ENCODE measurements at places on chromosomes 13 and 19.

DNA sequence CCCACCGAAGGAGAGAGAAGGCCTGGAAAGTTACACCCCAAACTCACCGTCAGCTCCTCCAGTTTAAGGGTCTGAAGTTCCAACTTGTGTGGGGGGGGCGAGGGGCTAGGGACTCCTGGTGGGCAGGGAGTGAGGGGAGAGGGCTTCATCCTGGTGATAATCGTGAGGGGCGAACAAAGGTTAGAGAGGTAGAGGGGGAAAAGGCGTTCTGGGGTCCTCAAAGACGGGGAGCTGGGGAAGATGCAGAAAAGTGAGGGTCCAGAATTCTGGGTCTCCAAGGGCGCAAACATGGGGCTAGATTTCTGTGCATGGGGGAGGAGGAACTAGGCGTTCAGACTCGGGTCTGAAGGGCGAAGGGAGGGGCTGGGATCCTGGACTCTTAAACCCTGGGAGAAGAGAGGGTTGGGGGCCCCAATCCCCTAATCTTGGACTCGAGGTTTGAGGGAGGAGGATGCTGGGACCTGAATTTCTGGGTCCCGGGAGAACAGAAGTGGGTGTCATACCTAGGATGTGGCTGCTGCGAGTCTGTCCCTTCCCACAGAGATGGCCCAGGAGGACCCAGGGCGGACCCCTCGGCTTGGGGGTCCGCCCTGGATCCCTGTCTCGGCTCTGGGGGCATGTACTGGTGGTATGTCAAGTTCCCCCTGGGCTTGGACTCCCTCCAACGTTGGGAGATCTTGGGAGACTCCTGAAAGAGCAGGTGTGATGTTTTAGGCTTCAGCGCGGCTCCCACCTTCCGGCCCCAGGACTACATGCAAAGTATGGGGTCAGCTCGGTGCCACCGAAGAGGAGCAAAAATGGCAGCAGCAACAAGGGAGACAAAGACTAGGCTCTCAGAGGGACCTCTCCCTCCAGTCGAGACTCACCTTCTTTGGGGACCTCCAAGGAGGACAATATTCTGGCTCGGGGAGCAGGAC lies 4.5 kb downstream of the MAMSTR start:
- DNase-seq: no peak

DNA sequence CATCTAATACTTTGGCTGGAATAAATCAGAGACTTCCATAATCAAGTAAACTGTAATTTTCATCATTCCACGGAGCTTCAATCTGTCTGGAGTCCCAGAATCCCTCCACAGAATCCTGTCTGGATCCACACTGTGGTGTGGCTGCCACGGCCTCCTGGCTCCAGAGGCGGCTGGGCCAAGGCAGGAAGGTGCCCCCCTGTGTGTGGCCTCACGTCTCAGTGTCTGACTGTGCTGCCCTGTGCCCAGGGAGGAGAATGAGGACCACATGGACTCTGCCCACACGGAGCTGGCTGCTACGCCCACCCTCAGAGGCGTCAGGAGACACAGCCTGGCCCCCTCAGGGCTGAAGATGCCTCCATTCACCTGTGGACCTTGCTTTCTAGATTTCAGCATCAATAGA lies 12.2 kb upstream of the ZNF135 start:
- DNase-seq: no peak

DNA sequence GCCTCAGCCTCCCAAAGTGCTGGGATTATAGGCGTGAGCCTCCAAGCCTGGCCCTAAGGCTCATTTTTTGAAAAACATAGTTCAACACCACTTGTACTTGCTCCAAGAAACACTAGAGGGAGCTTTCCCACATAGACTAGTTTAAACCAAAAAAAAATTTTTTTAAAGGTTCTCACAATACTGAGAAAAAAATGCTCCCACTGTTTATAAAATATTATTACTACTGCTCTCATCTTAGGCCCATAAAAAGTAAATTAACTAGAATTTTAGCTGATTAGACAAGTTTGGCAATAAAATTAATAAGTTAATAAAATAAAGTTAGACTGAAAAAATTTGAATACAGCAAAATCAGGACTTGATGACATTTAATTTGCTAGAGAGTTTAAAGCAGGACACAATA lies 109.5 kb downstream of the TBC1D4 start:
- DNase-seq: no peak

DNA sequence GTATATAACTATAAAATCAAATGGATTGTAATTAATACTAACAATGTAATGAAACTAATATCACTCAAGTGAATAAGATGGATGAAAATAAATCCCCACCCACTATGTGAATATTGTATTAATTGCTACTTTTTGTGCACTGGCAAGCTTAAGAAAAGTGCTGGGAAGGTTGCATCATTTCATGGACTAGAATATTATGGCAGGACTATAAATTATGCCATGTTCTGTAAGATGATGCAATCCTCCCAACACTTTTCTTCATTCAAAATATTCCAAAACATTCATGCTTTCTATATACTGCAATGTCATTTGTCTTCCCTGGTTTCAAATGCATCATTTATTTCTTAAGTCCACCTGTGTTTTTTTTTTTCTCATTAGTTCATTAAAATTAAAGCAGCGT lies 457.6 kb upstream of the GPC6 start:
- no peak for DNase-seq

GRCh38 chr13:44676534-44676933 lies 100.4 kb upstream of the TSC22D1 start:
- no peak for DNase-seq

- no peak for DNase-seq
Measured at GRCh38 chr13:49782784-49783183, 9.7 kb downstream of the KPNA3 start.

DNA sequence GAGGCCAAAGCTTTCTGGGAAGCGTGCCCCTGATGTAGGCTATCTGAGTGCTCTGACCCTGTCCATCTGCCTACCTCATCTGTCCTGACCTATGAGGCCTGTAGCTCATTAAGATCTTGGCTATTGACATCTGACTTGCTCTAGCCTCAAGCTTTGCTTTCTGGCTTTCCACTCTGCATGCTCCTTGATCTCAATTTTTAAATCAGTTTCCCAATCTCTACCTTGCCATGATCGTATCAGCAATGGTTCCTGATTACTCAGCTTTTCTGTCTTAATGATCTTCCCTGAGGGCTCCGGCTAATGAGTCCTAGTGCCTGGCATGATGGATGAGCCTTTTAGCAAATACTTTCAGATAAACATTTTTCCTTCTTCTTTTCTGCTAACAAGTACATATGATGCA lies 262.0 kb downstream of the NDFIP2 start:
- DNase-seq: no peak

DNA sequence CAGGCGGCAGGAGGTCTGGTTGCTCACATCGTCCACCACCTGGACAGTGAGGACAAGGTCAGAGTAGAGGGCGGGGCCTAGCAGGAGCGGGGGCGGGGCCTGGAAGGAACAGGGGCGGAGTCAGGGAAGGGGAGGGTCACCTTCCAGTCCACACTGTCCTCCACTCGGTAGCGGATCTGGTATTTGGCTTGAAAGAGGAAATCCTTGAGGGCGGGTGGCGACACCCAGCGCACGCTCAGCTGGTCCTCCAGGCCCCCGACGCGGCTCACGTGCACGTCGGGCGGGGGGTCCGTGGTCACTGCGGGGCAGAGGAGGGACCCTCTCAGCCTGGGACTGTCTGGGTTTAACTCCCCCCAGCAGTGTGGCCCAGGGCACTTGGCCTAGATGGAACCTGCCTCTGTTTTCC lies 8.2 kb downstream of the REX1BD start:
- no peak for DNase-seq

DNA sequence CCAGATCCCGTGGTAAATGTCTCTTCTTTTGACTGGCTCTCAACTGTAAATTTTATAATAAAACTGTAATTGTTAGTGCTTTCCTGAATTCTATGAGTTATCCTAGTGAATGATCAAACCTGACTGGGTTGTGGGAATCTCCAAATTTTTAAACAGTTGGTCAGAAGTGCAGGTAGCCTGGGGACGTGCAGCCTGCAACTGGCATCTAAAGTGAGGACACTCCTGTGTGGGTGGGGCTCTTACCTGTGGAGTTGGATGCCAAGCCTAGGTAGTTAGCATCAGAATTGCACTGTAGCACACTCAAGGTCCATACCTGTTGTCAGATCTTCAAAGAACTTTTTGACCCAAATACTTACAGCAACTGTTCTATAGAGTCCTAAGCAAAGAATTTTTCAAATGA lies 207.1 kb upstream of the NBEA start:
- no peak for DNase-seq

Data from activated T-cell treated with anti-CD3 and anti-CD28 coated beads for 1 hour (primary cell).